ENCODE measurements at places on chromosomes 5 and 9.

GRCh38 chr9:115006660-115007059 is 76.3 kb upstream of the TNFSF8 start:
- no peak for DNase-seq

DNA sequence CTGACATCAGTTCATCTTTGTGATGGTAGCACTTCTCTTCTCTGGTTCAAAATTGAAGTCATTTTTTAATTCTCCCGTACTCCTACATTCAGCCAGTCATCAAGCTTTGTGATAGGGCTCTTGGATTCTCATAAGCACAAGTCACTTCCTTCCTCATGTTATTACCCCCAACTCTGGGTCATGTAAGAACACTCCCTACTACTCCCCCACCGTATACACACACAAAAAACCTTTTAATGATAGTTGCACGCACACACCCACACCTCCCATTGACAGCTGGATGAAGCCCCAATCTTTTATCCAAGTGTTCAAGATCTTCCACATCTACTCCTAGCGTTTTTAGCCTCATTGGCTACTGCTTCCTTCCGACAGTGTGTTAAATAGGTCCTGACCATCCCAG is 16.8 kb downstream of the KDM3B start:
- no peak for DNase-seq

DNA sequence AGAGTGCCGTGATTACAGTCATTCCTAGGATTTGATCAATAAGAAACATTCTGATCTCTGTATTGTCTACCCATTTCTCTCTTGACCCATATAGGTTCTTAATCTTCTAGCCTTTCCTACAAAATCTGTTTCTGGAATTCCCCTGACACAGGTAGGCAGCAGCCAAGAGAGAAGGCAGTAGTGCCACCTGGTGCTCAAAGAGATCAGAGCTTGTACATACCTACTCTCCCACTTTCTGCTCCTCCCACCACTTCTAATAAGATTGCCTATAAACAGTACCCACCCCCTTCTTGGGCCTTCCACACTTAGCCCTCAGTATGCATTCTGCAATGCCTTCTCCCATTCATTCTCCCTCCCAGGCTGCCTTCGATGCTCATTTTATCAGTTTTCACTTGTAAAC is 117.4 kb upstream of the RORB start:
- no peak for DNase-seq

DNA sequence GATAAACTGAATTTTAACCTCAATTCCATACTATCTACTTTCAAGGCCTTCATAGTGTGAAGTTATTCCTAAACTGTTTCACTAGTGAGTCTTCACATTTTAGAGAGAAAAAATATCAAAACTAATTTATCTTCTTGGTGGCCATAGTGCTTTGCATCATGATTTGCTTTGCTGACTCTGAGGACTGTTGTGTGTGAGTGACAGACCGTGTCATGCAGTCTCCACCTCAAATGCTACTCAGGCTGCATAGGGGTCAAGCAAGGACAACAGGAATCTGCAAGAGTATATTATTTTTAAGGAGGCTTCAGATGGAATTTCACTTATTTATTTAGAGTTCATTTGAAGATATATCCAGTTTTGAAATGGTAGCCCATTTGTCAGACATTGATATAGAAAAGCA is 34.5 kb downstream of the MACIR start:
- no peak for DNase-seq

GRCh38 chr5:169950333-169950732 is 30.0 kb downstream of the INSYN2B start:
- no peak for DNase-seq

DNA sequence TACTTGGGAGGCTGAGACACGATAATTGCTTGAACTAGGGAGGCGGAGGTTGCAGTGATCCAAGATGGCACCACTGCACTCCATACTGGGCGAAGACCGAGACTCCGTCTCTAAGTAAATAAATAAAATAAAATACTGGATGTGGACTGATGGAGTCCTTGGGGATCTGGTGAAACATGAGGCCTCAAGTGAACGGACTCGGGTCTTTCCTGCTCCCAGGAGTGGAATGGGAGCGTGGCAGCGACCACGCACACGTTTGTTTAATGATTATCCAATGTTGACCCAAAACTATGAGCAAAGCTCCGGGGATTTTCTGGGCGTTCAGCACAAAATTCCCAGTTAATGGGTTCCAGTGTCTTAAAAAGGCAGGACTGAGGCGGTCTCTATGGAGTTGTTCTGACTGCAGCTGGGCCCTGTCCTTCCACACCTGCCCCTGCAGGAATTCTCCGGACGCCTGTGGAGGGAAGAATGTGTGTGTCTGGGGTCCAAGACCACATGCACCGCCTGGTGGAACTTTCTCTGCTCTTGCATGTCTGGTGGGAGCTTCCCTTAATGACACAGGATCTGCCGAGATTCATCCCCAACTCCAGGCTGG is 26.6 kb downstream of the NEK6 start:
- no peak for DNase-seq

DNA sequence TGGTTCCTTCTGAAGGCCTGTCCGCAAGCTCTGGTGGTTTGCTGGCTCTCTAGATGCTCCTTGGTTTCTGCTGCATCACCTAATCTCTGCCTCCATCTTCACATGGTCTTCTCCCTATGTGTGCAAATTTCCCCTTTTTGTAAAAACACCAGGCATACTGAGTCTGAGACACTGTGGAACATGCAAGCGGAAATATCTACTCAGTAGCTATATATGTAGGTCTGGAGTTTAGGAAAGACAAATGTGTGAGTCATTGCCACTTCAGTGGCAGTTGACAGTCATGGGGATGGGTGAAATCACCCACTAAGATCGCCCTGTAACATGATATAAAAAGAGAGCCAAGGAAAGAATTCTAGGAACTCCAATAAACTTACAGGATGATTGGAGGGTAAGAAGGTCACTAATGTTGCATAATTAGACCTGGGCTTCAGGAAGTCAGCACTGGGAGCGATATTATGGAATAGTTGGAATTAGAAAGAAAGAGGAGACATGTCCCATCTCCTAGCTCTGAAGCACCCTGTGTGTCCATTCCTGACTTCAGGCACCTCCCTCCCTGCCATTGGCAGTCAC is 22.7 kb upstream of the UBLCP1 start:
- no peak for DNase-seq

DNA sequence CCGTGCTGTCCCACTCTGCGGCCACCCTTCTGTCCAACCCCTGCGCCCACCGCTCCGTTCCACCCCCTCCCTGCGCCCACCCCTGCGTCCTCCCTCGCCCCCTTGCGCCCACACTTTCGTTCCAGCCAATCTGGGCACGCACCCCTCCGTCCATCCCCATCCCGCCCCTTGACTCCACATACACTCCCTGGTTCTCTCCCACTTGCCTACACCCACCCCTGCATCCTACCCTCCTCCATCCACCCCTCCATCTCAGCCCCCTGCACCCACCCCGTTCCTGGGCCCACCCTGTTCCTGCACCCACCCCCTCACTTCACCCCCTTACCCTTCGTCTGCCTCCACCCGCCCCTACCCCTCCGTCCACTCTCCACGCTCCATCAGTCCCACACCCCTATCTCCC is 7.0 kb downstream of the ADAMTS13 start:
- no peak for DNase-seq

- DNase-seq: no peak
Measured at GRCh38 chr9:2019723-2020122, 4.6 kb downstream of the SMARCA2 start.

DNA sequence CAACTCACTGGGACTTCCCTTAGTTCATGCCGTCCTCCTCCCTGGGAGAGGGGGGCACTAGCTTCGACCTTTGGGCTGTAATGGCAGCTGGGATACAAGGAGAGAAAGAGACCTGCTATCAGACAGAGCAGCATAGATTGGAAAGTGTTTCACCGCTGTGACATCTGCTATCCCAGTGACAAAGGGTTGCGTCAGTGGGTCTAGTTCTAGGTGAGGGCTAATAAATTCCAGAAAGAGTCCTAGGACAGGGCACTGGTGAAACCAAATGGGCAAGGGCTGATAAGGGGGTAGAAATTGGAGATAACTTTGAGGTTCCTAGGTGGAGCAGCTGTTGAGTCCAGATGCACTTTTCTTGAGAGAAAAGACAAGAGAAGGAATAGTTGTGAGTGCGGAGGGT is 62.5 kb downstream of the RASGRF2 start:
- no peak for DNase-seq

DNA sequence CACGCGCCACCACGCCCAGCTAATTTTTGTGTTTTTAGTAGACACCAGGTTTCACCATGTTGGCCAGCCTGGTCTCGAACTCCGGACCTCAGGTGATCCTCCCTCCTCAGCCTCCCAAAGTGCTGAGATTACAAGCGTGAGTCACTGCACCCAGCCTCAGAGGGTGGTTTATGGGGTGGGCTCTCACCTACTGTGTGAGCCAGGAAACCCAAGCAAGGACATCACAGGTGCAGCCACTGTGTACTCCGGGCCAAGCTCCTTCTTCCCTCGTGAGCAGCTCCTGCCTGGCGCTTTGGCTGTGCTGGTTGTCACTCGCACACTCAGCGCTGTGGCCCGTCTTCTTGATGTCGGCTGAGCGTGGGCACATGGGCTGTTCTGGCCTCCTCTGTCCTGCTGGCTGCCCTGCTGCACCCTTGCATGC is 70.1 kb downstream of the WNK2 start:
- DNase-seq: no peak

DNA sequence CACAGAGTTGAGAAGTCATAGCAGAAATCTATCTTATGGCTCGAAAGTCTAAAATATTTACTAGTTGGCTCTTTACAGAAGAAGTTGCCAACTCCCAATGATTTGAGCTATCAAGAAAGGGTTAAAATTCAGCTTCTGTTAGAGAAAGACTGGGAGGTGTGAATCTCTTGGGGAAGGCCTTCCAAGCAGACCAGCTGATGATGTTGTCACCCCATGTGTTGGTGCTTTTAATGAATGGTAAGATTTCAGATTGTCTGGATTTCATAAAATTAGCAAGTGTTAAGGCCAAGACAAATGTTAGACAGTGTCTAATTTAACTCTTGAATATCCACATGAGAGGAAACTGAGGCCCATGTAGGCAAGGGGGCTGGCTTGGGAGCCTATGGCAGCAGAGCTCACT is 63.9 kb downstream of the PPARGC1B start:
- DNase-seq: no peak

- DNase-seq: no peak
Measured at GRCh38 chr9:98506422-98507054, 202.2 kb downstream of the GABBR2 start.

DNA sequence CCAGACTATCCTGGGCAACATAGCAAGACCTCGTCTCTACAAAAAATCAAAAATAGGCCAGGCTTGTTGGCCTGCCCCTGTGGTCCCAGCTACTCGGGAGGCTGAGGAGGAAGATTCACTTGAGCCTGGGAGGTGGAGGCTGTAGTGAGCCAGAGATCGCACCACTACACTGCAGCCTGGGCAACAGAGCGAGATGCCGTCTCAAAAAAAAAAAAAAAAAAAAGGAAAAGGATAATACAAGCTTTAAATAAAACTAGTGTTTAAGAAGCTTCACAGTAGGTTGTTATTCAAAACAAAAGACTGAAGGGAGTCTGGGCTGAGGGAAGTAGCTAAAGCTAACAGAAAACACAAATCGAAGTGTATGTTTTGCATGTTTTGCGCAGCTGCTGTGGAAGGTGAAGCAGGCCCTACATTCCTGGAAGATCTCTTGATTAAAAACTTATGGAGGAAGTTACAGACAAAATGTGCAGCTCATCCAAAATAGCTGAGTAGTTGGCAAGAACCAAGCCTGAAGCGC is 581 bp upstream of the C9orf40 start:
- no peak for DNase-seq

DNA sequence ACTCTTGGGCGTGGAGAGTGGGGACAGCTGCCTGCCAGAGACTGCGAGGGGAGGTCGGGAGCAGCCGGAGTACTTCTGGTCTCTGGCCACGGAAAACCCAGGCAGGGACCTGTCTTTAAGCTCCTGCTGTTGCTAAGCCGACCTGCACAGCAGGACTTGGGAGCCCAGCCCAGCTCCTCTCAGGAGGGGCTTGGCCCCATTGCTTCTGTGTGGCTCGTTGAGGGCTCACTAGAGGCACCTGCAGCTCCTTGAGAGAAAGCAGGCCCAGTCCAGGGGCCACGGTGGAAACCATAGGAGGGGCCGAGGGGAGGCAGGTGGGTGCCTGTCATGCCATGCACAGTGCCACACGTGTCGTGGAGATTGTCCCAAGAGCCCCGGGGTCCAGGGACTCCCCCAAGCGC is 3.3 kb upstream of the LCN2 start:
- DNase-seq: no peak

DNA sequence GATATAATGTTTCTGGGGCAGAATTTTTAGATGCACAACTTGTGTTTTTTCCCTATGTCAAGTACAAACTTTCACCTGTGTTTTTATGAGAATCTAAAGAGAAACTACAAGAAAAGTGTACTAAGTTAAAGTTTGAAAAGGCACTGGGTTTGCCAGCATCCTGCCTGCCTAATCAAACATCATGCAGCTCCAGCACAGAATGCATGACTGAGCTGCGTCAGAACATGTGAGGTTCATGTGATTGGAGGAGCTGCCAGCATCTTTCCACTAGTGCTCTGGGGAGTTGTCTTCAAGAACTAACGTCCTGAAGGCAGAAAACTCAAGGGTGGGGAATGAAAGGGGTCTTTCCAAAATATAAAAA is 46.1 kb upstream of the RIC1 start:
- peak; percentile 62 for DNase-seq

GRCh38 chr5:31449174-31449573 is 82.7 kb downstream of the DROSHA start:
- no peak for DNase-seq

DNA sequence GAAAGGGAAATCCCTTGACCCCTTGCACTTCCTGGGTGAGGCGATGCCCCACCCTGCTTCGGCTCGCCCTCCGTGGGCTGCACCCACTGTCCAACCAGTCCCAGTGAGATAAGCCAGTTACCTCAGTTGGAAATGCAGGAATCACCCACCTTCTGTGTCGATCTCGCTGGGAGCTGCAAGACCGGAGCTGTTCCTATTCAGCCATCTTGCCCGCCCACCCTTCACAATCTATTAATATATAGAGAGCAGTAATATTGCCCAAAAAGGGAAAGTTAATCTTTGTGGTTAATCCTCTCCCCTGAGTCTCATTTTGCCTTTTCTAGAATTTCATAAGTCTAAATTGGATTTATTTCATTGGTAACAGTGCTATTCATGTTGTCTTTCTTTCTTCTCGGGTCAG is 16.4 kb downstream of the SRD5A1 start:
- DNase-seq: no peak

- DNase-seq: no peak
Measured at GRCh38 chr5:63768221-63768620, 194.0 kb downstream of the HTR1A start.

DNA sequence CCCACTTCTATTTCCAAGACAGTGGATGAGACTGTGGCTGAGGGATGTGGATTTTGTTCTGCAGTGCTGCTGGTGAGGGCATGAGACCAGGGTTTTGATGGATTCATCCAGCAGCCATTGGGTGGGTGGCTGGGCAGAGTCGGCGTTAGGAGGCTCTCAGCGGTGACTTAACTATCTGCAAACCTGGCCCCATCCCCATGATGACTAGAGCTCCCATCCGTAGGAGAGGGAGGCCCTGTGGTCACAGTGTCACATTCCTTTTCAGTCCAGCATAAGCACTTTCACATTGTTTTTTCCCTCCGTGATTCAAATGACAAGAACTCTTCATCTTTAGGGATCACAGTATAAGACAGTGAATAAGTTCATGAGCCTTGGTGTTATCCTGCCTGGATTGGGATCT is 60.4 kb upstream of the SPRY4 start:
- no peak for DNase-seq

- no peak for DNase-seq
Measured at GRCh38 chr9:27149651-27150050, 40.6 kb downstream of the TEK start.

Data from GM06990 (cell line).